ENCODE measurements at places on chromosomes 11 and 22.

- no peak for DNase-seq
Observed at GRCh38 chr22:33605221-33605620, 315.1 kb downstream of the LARGE1 start.

DNA sequence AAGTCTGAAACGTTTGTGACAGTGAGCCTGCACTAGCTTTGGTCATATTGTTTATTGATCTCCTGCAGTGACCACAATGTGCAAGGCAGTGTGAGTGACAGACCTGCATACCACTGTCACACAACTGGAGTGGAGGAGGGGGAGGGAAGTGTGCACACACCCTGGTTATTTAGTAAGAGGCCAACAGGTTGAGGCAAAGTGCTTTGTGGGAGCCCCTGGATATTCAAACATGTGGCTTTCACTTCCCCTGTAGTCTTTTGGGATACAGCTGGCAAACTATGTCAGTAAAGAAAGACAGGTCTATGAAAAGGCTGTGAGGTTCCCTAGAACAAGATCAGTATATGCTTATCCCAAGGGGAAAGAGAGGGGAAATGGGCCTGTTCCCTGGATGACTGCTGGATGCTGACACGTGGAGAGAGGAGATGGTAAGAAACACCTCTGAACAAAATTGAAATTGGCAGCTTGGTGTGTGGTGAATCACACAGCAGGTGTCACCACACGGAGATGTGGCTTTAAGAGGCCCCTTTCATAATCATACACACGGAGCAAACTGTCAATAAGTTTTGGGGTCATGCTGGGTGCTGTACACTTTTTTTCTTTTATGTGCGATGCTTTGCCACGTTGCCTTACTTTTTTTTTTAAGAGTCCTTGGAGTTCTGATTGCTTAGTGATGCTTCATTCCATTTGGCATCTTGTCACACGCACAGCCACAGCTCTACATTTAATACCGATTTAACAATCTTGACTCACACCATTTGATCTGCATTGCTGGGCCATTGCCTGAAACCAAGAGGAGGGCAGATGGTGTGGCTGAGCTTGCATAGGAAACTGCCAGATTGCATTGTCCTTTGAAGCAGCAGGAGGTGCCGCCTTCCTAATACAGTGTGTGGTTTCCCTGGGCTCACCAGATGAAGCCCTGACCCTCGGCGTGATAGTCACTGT is 11.3 kb downstream of the OSBP2 start:
- DNase-seq, result no peak

- no peak for DNase-seq
Observed at GRCh38 chr22:48076008-48076407, 1313.6 kb downstream of the TBC1D22A start.

DNA sequence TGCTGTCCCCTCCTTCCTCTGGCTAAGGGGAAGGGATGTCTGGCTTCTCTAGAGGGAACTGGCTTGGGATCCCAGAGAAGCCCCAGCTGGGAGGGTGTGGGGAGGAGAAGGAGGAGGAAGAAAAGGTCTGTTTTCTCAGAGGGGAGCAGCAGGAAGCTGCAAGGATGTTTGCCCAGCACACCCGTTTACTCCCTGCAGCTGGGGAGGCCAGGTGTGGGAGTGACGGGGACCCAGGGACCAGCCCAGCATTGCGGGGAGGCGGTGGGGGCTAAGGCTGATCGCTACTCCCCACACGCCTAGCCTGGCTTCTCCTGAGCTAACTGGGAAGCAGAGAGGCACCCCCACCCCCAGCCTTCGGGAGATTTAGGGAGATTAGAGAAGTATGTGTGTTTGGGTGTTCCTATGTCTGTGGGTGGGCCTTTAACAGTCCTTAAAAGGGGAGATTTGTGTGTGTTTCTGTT is 3.9 kb downstream of the CREB3L1 start:
- DNase-seq, result no peak

- DNase-seq, result no peak
Observed at GRCh38 chr22:37354670-37355069, 72.4 kb downstream of the CYTH4 start.

GRCh38 chr11:65525546-65526480 is 930 bp downstream of the SCYL1 start:
- DNase-seq, result no peak

GRCh38 chr11:115112754-115113153 is 391.5 kb downstream of the CADM1 start:
- DNase-seq, result no peak

DNA sequence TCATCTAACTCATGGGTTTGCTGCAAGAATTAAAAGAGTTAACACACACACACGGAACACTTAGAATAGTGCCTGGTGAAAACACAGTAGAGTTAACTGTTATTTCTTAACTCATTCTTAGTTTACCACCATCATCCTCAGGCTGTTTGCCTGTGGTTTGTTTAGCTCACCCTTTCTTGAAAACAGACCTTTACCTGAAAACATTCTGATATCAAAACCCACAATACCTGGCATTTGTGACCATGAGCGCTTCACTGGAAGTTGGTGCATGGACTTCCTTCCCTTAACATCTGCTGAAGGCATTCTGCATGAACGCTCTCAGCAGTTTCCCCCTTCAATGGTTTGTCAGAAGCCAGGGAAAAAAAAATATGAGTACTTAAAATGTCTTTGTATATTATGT is 256.0 kb downstream of the ETS1 start:
- DNase-seq, result no peak

- no peak for DNase-seq
Observed at GRCh38 chr11:44729713-44730112, 3.0 kb downstream of the TSPAN18 start.

DNA sequence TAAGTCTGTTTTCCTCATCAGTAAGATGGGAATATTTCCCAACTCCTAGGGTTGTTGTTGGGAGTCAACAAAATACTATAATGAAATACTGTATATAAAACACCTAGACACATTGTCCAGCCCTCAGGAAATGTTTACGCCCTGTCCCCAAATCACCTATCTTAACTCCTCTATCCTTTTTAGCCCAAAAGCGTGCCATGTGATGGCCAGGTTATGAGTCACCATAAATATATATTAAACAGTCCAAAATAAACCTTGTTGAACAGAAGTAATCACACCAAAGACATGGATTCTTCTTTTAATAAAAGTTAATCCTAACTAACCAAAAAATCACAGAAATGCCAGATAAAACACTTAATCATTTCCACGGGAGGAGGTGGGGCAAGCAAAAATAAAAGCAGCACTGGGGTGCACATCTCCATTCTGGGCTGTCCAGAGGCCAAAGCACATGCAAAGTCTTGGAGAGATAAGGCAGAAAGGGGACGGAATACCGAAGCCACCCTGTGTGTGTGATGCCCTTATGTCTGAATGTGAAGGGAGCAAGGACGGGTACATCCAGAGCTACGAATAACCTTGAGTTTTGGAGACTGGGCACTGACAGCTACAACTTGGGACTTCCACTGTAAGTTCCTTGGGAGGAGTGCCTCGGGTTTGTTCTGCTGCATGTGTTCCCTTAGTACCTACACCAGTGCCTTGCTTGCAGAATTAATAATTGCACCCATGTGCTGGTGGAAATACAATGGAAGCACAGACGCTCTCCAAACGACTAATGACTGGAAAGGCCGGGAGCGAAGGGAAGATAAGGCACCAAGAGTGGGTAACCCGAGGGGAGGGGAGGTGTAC is 1.1 kb downstream of the OSBP start:
- no peak for DNase-seq

GRCh38 chr22:35381424-35382009 is 621 bp downstream of the HMOX1 start:
- no peak for DNase-seq

- DNase-seq, result no peak
Observed at GRCh38 chr11:22807855-22808570, 21.6 kb downstream of the SVIP start.

DNA sequence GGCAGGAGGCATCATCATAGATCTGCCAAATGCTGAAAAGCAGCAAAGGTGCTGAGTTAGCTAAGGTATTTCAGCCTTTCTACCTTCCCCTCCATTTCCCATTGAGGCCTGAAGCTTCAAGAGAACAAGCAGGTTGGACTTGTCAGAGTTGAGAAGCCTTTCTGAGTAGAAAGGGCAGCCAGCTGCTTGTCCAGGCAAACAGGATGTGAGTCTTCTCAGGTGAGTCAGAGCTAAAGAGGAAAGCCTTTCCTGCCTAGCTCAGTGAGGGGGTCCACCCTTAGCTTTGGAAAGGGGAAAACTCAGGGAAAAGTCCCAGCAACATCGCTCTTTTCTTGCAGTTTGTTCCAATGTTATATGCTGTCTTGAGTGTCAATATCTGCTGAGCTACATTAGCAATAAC is 13.2 kb upstream of the MPZL2 start:
- DNase-seq, result no peak

DNA sequence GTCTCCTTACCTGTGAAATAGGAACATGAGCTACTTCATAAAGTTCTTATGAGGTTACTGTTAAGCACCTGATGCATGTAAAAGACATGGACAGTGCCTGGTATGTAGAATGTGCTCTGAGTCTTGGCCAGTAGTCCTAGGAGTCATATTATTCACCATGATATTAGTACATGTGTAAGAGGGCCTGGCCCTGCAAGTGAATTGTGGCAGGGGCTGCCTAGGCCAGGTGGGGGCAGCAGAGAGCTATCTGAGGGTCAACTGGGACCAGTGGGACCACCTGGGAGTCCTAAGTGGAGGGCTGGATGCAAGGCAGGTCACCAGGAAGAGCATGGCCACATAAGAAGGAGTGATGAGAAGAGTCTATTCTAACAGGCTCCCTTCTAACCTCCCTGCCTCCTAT is 529.5 kb downstream of the SOX6 start:
- DNase-seq, result no peak

- peak; percentile 17 for DNase-seq
Observed at GRCh38 chr22:49305214-49305965, 522.3 kb downstream of the BRD1 start.
